Neural crest cell (in vitro differentiated cells): ENCODE measurements at places on chromosomes 6 and 20.

DNA sequence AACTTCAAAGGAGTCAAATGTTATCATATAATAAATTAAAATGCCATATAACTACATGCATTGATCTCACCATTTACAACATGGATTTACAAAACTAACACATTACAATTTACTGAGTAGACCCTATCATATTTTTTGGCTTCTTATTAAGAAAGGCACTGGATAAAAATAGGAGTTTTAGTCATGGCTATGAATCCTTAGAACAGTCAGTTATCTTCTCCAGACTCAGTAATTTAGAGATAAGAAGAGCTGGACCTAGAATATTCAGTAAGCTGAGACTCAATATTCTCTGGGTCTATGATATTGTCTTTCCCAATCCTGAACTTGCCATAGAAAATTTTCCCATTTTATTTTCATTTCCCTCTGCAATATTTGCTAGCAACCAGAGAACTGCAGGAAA lies 62.3 kb downstream of the ME1 start:
- no peak for DNase-seq

DNA sequence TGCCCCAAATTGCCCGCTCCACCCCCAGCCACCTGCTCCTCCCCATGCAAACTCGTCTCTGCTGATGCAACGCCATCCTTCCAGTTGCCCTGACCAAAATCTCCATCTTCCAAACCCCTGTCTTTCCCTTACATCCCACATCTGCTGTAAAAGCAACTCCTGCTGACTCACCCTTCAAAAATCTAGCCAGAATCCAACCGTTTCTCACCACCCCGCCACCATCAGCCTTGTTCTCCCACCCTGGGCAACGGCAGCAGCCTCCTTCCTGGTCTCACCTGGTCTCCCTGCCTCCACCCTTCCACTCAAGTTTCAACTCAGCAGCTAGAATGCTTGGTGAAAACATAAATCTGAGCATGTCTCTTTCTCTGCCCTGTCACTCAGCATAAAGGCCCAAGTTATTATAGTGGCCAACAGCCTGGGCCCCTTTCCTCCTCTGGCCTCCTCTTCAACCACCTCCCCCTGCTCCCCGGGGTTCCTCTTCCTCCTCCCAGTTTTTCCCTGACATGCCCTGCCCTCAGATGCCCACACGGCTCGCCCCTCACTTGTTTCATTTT lies 7.2 kb upstream of the SYNJ2 start:
- DNase-seq, result no peak

- DNase-seq, result no peak
Measured at GRCh38 chr6:34521463-34522285, 34.5 kb downstream of the SPDEF start.

- no peak for DNase-seq
Measured at GRCh38 chr6:25202504-25202903, 76.7 kb upstream of the CARMIL1 start.

GRCh38 chr20:25160897-25161296 lies 34.6 kb upstream of the ENTPD6 start:
- DNase-seq, result no peak
